AG09309 (cell line): ENCODE measurements at places on chromosomes 4 and X.
A peak's percentile ranks its signal among the peaks of the same experiment; 100 is the strongest.

DNA sequence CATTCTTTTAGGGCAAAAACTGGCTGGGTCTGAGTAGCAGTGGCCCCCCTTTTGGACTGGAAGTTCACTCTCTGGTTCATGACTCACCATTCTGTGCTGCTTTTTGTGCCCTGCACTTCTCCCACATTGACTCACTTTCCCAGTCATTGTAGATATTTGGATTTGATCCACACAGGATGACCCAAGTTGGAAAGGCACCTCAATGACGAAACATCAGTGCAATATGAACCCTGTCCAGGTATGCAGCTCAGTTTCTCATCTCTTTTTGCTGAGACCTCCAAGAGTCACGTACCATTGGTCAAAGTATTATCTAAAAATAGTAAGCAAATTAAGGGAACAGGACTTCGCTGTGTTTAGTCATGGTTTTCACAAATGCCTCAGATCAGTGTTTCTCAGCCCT lies 92.7 kb downstream of the CBLL2 start:
- DNase-seq: peak; percentile 47

GRCh38 chrX:29023207-29023606 lies 436.0 kb downstream of the IL1RAPL1 start:
- no peak for DNase-seq

DNA sequence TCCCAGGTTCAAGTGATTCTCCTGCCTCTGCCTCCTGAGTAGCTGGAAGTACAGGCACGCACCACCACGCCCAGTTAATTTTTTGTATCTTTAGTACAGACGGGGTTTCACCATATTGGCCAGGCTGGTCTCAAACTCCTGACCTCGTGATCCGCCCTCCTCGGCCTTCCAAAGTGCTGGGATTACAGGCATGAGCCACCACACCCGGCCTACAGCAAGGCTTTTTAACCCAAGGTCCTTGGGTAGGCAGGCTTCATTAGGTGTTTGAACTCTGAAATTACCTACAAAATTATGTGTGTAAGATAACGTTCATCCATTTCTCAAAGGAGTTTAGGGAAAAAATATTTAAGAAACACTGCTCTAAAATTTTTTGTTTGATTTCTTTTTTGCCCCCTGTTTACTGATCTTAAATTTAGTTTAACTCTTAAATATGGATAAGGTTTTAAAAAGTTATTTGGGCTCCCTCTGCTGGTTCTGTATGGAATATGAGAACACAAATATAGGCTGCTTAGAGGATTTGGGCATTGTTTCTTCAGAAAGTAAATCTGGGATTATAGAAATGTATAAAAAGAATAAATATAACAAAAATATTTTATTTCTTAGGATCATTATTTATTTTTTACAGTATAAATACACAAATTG lies 92.8 kb downstream of the CBR4 start:
- DNase-seq: no peak

GRCh38 chrX:120462370-120462769 lies 6.7 kb downstream of the LAMP2 start:
- no peak for DNase-seq

DNA sequence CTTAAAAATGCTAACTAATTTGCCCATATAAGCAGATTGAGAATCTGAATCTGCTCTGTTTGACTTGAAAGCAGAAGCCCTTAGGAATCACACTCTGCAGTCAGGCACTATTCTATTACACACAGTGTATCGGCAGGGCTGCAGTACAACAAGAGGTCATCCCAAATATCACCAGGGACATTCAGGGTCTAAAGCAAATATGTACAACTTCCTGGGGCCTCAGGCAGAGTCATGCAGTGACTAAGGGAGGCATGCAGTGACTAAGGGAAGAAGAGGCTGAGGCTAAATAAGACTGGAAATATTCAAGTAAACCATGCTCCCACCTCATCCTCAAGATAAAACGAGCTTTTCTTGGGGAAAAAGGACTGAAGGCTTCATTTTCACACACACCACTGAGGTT lies 20.9 kb downstream of the MAPK10 start:
- DNase-seq: peak; percentile 50

DNA sequence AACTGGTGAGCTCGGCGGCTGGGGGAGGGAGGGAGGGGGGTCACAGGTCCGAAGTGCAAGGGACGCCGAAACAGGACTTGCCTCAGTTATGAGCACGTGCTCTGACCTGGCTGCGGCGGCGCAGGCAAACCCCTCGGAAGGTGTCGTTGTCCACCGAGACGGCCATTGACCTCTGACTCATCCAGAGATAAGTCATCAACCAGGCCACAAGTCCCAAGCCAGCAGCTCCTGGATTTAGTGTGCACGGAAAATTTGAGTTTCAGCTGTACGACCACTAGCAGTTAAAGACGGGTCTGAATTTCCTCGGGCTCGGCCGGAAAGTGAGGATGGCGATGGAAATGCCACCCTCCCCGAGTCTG lies 674 bp downstream of the SH3D19 start:
- DNase-seq: no peak

GRCh38 chr4:67533112-67533511 lies 12.2 kb downstream of the CENPC start:
- no peak for DNase-seq

GRCh38 chr4:89069481-89069880 lies 12.5 kb upstream of the FAM13A start:
- DNase-seq: no peak

- no peak for DNase-seq
These were observed 62.8 kb upstream of the DIAPH2 start for GRCh38 chrX:96621811-96622210.

DNA sequence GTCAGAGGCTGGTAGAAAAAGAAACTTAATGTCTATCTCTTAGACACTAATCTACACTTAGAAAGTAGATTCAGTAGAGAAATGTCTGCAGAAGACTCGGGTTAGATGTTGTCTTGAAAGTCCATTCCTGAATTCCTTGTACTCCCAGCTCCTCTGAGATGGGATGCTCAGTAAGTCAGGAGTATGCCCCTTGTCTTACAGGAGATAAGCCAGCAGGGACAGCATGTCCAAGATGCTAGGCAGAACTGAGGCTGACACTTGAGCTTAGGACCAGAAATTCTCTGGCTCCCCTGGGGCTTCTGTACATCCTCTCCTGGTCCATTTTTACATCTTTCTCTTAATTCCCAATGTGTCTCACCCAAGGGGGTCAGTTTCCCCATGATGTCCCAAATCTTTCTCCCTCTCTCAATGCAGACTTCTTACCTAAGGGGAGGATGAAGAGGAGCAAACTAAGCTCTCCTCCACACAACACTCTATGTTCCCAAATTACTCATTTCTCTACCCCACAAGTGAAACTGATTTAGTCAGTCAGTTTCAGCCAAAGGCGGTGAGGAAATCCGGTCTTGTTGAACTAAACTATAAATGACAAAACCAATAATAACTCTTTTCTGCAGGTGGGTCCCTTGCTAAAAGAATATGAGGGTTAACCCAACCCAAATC lies 558.2 kb upstream of the DIPK2B start:
- no peak for DNase-seq

GRCh38 chr4:144178414-144178813 lies 37.9 kb upstream of the GYPA start:
- no peak for DNase-seq

DNA sequence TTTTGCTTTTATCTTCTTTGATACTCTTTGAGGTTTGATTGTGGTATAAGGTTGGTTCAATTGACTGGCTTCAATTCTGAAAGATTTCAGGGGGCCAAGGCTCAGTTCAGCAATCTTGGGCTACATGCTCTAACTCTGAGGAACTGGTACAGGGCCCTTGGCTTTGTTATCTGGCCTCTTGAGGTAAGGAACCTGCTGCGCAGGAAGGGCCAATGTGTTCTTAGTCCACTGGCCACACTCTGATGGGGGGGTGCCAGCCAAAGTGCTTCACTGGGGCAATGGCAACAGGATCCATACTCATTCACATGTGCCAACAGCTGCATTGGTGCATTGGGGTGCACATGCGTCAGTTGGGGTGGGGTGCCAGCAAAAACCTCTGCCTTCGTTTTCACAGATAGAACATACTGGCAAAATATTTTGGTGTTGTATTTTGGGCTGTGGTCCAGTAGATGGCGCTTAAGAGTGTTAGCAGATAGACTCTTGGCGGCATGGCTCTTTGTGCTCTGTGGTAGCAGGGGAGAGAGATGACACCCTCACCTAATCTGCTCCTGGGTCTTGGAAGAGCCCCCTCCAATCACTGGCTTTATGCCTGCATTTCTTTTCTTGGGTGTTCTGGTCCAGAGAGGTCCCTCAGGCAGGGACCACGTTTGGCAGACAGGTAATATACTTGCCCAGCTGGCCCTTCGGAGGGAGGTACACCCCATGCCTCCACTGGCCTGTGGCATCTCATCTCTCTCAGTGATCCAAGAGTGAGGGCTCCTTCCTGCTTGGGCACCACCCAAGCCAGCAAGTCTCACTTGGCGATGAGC lies 42.9 kb downstream of the NDST3 start:
- DNase-seq: no peak

GRCh38 chr4:158624889-158625478 lies 46.7 kb downstream of the C4orf46 start:
- peak; percentile 49 for DNase-seq

GRCh38 chr4:184850431-184851199 lies 24.8 kb upstream of the ACSL1 start:
- no peak for DNase-seq

DNA sequence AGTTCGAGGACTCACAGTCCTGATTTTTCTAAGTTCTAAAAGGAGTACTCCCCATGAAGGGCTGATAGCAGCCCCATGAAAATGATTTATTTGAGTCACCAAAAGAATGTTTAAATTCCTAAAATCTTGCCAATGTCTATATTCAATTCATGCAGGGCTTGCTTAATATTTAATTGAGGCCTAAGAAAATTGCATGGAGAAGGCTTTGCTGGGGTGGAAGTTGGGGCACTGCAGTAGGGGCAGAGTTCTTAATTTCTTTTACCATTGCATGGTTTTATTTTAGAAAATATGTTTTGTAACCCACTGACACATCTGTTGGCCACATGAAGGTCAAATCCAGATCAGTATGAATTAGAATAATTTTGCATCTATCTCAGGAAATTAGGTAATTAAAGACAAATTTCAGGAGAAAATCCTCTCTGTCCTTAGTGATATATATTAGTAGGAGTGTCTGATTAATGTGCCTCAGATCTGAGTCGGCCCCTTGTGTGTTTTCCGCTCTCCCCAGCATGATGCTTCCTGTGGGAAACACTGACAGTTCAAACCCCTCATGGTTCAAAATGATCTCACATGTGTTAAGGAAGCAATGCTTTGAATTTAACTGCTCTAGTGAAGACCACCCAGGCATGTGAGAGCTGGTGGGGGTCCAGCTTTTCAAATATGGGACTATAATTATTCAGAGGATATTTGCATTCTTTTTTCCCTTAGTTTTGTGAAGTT lies 54.0 kb upstream of the EGFL6 start:
- peak; percentile 7 for DNase-seq

DNA sequence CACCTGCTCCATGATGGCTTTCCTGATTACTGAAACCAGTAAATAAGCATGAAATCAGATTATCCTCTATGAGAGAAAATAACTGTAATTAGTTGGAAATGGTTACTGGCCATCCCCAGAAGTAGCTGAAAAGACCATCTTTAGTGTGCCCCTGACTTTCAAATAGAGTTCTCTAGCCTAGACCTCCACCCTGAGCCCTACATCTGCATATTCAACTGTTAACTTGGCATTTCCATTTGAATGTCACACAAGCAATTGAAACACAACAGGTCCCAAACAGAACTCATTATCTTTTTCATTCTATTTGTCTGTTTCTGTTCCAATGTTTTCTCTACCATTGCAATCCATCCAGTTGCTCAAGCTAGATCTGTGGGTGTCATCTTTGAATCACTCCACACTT lies 952.3 kb downstream of the RPA4 start:
- DNase-seq: no peak

- DNase-seq: no peak
These were observed 84.0 kb downstream of the PHKA2 start for GRCh38 chrX:18899796-18900380.

DNA sequence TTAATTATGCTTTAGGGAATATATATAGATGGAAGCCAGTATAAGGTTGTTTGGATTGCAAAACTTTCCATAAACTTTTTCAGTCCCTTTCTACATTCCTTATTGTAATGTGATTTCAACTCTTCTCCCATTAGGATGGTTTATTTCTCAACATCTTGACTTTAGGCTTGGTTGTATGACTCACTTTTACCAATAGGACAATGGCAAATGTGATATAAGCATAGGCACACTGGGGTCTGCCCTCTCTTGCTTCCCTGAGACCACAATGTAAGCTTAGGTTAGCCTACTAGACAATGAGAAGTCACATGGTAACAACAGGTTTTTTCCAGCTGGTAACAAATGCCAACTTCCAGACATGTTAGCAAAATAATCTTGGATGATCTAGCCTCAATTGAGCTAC lies 163.3 kb upstream of the RBPJ start:
- DNase-seq: no peak

DNA sequence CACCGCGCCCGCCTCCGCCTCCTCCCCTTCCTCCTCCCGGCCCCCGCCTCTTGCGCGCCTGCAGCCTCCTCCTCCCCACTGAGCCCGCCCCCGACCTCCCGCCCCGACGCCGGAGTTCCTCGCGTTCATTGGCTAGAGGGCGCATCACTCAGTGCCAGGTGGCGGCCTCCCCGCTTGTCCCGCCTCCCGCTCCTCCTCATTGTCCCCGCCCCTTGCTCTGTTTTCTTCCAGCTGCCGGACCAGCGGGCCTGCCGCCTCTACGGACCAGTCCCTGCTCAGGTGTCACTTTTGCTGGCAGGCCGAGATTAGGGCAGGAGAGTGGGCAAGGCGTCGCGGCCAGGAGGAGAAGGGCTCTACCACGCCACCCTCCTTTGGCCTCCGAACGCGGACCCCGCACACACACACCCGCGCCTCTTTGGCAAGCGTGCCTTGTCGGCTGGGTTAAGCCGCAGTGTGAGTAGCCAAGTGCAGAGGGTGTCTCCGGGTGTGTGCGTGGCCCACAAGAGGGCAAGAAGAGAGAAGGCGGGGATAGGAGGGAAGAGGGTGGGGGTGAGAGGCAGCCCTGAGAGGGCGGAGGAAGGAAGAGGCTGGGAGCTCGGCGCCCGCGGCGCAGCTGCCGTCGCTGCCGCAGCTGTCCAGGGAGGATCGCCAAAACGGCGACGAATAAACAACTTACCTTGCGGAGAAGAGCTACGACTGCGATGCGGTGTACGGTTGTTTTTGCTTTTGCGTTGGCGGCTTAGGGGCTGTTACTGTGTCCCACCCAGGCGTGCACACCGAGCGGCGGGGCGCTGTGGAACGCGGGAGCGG lies 436 bp upstream of the PPP3CA start:
- DNase-seq: peak; percentile 89

- no peak for DNase-seq
These were observed 160.6 kb downstream of the BCOR start for GRCh38 chrX:39936886-39937770.

DNA sequence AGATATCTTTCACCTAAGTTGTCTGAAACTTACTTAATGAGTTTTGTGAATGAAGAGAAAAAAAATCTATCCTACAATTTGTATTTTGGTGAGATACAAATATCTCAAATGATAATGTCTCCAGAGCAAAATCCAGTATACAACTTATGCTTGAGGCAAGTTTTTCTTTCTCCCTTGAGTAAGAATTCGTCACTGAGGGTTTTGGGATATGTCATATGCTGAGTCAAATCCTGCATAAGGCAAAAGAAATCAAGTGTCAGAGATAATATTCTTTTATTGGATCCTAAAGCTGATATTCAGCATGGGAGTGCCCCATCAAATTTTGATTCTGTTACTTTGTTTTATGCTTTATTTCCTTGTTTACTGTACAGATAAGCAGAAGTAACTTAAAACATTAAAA lies 1308.6 kb downstream of the ARAP2 start:
- DNase-seq: no peak

- DNase-seq: peak; percentile 95
These were observed 13.8 kb downstream of the MAD2L1 start for GRCh38 chr4:120052856-120053255.
